Muscle of leg (tissue), 16 donors: ENCODE measurements at places on chromosomes 7 and 10. TPM values are rescaled to one million over a fixed set of nuclear protein-coding genes. Genes with fewer than 3 reads are reported as not detected.

Gene CYP26C1
- 0.09 TPM for total RNA-seq

Gene PRSS37
- total RNA-seq: not detected

Gene MASTL
- 8.7 TPM for total RNA-seq

Gene NPFFR1
- total RNA-seq: not detected

Gene OTUD1
- total RNA-seq: 24.1 TPM

Gene FAM180A
- 0.62 TPM for total RNA-seq

Gene ZNF92
- 8.7 TPM for total RNA-seq

Gene SLIT1
- total RNA-seq: 0.35 TPM

Gene HTRA1
- total RNA-seq: 219 TPM

Gene CAMK2B
- 5.9 TPM for total RNA-seq

Gene TMEM236
- total RNA-seq: 0.40 TPM

Gene CNPY1
- 0.18 TPM for total RNA-seq

Gene HK1
- 19.7 TPM for total RNA-seq

Gene GCK
- total RNA-seq: 4.4 TPM

Gene MACC1
- 0.09 TPM for total RNA-seq

Gene GNAT3
- not detected for total RNA-seq

Gene KLLN
- total RNA-seq: 0.22 TPM

Gene PRKG1
- 51.3 TPM for total RNA-seq

Gene CYP2C19
- not detected for total RNA-seq

Gene MMRN2
- total RNA-seq: 23.1 TPM

Gene IQUB
- total RNA-seq: 0.84 TPM

Gene CCDC3
- 10.5 TPM for total RNA-seq

Gene CAV2
- 33.6 TPM for total RNA-seq

Gene CYP2E1
- 0.98 TPM for total RNA-seq

Gene INMT
- 15.7 TPM for total RNA-seq

Gene BTBD16
- total RNA-seq: 0.27 TPM

Gene LEP
- not detected for total RNA-seq

Gene HABP2
- total RNA-seq: 0.04 TPM

Gene FAM131B
- total RNA-seq: 1.4 TPM

Gene GOT1
- 26.7 TPM for total RNA-seq

Gene LOXL4
- total RNA-seq: 9.7 TPM

Gene CPA5
- 6.3 TPM for total RNA-seq

Gene TRIM50
- total RNA-seq: 0.44 TPM

Gene TRIL
- total RNA-seq: 16.9 TPM

Gene PTPRE
- 5.5 TPM for total RNA-seq

Gene PIK3CG
- total RNA-seq: 3.3 TPM

Gene CAPZA2
- 244 TPM for total RNA-seq

Gene MKX
- 14.7 TPM for total RNA-seq

Gene MAT1A
- 0.04 TPM for total RNA-seq

Gene PLEKHS1
- total RNA-seq: 0.04 TPM

Gene RTKN2
- 2.4 TPM for total RNA-seq

Gene AS3MT
- 11.9 TPM for total RNA-seq

Gene GDI2
- 256 TPM for total RNA-seq

Gene RARRES2
- total RNA-seq: 43.4 TPM

Gene NKX1-2
- not detected for total RNA-seq
